ENCODE measurements at places on chromosomes 5 and 9.

GRCh38 chr9:92740969-92741368, 23.7 kb downstream of the BICD2 start:
- H3K27ac ChIP-seq = peak overlapping the region; percentile 72
- H3K27me3 ChIP-seq = no peaks in the 10 kb centered on the region
- no peak overlapping the region for H3K4me3 ChIP-seq
- DNase-seq = no peak
- H3K4me1 ChIP-seq = peaks cover 37% of the 10 kb centered on the region
- no peaks in the 10 kb centered on the region for H3K36me3 ChIP-seq

- no peak overlapping the region for H3K4me3 ChIP-seq
- no peaks in the 10 kb centered on the region for H3K27me3 ChIP-seq
- DNase-seq = no peak
These were observed 44.6 kb downstream of the PLPPR1 start for GRCh38 chr9:101073122-101073521.

DNA sequence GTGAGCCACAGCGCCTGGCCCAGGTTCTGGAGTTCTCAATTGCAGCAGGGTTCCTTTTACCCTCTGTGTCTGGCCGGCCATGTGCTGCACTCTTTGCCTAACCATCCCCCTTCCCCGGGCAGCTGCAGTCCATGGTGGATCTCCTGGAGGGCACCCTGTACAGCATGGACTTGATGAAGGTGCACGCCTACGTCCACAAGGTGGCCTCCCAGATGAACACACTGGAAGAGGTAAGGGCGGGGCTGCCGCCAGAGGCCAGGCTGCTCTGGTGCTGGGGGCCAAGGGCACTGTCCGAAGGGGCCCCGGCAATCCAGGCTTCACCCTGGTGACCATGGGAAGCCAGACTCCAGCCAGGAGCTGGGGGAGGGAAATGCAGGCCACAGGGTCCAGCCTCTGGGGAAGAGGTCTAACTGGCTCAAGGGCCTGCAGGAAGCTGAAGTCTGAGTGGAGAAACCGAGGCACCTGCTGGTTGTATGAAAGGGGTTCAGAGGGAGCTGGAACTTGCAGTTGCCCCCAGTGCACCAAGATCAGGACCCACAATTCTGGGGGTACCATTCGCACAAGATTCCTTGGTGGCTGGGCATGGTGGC, 18.1 kb downstream of the OLFML2A start:
- no peak overlapping the region for H3K4me3 ChIP-seq
- H3K27ac ChIP-seq = no peak overlapping the region
- no peaks in the 10 kb centered on the region for H3K36me3 ChIP-seq
- no peaks in the 10 kb centered on the region for H3K27me3 ChIP-seq

DNA sequence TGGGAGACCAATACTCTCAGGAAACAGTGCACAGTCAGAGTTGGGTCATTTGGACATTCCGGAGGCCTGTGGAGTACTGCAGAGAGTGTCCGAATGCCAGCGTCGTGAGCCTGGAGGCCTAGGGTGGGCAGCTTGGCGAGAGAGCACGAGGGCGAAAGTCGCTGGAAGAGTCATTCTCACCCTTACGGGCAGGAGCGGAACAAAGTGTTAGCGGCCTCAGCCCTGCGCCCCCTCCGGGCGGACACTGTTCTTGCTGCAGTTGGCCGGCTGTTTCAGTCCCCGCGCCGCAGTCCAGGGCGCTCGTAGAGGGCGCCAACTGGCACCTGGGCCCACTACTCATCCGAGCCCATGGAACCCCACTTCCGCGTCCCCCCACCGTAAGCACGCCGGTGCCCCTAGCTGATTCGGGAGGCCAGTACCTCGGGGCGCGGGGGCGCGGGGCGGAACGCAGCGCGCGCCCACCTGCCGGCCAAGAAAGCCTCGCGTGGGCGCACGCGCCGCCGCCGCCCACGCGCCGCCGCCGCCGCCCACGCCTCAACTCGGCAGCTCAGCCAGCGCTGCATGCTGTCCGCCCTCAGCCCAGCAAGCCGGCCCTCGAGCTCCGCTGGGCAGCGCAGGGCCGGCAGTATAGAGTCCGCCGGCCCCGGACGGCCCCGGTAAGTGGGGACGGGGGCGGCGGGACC, 99.7 kb upstream of the CCL21 start:
- H3K27me3 ChIP-seq = peaks cover 51% of the 10 kb centered on the region
- no peaks in the 10 kb centered on the region for H3K36me3 ChIP-seq
- peak overlapping the region; percentile 47 for H3K4me3 ChIP-seq

GRCh38 chr9:93677048-93677571, 100.7 kb downstream of the PHF2 start:
- H3K27ac ChIP-seq = no peak overlapping the region
- H3K4me3 ChIP-seq = no peak overlapping the region
- no peak for DNase-seq

All from esophagus squamous epithelium (tissue), 5 donors.